NCI-H2081 (cell line): ENCODE measurements at places on chromosomes 5 and 9.

DNA sequence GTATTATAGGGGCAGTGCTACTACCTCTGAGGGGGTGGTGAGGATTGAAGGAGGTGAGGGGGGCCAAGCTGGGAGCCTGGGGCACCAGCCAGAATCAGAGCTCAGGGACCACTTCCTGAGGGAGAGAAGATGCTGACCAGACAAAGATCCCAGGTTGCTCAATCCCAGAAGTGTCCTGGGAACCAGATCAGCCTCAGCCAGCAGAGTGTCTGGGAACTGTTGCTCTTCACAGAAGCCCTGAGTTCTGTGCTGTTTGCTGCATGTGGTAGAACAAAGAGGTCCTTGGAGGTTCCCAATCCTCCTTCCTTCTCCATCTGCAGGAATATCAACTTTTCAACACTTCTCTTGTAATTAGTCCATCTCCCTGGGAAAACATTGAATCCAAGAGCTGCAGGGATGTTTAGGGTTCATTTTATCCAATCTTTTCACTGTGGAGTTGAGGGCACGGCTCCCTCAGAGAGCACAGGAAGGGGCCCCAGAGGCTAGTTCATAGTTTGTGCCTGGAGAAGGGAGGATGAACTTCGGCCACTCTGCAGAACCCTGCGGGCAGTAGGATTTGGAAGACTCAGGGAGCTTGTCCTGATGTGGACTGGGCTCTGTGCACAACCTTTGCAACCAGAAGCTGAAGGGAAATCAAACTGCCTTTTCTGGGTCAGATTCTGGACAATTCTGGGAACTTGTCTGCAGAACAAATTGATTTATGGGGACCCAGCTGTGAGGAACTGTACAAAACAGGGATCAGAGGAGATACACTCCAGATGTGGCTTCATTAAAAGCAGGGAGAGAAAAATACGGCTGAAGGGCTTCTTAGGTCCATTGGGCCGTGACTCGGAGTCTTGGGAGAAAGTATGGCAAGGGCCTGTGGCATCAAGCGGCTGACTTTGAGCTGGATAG is 57.1 kb downstream of the GALNT12 start:
- DNase-seq: no peak

- no peak for DNase-seq
Observed at GRCh38 chr5:139407517-139407916, 3.6 kb upstream of the SPATA24 start.

DNA sequence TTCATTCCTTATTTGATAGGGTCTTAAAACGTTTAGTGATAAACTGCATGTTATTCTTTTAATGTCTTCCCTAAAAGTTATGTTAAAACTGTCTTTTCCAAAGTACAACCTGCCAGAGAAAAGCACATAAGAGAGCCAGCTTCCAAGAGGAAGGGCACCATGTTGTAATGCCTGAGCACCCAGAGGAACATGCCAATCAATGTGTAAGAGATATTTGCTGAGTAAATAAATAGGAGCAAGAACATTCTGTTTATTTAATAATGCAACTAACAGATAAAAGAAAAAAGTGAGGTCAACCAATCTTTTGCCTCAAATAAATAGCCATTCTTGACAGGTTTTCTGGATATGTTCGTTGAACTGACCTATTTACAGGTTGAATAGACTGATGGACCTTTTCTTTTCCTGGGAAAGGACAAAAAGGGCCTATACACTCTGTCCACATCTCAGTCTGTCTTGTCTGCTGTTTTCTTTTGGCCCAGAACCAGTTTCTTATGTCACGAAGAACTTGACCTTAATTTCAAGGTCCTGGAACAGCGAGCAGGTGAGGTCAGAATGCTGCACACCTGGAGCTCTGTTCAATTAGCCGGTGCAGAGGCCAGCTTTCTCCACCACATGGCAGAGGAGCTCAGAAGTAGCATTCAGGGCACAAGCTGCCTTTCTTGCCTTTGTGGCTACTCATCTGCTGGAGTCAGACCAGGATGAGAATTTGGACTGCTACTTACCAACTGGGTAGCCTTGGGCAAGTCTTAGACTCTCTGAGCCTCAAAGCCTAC is 77.7 kb downstream of the PLCXD3 start:
- no peak for DNase-seq

DNA sequence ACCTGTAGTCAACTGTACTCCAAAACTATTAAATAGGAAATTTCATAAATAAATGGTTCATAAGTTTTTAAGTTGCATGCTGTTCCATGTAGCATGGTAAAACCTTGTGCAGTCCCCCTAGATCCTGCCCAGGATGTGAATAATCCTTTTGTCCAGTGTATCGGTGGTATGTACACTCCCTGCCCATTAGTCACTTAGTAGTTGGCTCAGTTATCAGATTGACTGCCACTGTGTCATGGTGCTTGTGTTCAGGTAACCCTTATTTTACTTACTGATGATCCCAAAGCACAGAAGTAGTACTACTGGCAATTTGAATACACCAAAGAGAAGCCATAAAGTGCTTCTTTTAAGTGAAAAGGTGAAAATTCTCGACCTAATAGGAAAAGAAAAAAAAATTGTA is 134.2 kb downstream of the RNF180 start:
- no peak for DNase-seq

DNA sequence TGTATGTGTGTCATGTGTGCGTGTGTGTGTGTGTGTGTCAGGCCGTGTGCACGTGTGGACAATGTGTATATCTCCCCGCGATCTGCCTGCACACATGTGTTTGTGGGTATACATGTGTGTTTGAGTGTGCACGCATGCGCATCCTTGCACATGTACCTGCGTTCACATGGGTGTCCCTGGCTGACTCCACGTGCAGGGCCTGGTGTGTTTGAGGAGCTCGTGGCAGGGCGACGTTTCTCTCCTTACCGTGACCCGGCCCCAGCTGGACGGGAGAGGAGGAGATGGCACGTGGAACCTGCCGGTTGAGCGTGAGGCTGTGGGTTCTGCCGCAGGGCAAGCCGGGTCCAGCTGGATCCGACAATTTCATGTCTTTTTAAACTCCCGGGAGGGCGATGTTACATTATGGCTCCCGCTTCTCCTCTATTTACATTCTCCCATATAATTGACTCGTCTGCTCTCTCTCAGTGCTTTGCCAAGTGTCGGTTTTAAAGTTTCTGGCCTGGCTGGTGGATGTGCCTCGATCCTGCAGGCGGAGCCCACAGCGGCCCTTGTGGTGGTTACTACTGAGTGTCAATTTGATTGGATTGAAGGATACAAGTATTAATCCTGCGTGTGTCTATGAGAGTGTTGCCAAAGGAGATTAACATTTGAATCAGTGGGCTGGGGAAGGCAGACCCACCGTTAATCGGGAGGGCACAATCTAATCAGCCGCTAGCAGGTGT is 5.9 kb downstream of the COL5A1 start:
- no peak for DNase-seq

DNA sequence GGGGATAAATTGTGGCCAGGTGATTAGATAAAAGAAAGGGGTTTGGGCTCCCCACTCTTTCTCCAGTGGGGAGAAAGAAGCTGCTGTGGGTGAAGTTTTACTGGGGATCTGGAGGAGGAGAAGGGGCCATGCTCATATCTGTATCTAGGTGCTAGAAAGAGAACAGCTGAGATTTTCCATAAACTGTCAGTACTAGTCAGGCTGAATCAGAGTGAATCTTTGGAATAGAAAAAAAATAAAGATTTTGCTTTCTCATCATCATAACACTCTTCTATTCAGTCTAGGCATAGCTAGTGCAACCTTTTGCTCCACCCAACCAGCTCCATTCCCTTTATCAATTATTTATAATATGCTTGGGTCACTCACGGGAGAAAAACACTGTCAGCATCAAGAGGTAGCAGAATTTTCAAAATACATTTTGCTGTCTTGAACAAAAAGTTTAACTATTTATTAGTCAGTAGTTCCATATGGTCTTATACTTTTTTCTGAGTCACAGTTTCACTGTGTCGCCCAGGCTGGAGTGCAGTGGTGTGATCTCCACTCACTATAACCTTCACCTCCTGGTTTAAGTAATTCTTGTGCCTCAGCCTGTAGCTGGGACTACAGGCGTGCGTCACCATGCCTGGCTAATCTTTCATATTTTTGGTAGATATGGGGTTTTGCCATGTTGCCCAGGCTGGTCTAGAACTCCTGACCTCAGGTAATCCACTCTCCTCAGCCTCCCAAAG is 21.3 kb upstream of the ERMP1 start:
- DNase-seq: no peak

DNA sequence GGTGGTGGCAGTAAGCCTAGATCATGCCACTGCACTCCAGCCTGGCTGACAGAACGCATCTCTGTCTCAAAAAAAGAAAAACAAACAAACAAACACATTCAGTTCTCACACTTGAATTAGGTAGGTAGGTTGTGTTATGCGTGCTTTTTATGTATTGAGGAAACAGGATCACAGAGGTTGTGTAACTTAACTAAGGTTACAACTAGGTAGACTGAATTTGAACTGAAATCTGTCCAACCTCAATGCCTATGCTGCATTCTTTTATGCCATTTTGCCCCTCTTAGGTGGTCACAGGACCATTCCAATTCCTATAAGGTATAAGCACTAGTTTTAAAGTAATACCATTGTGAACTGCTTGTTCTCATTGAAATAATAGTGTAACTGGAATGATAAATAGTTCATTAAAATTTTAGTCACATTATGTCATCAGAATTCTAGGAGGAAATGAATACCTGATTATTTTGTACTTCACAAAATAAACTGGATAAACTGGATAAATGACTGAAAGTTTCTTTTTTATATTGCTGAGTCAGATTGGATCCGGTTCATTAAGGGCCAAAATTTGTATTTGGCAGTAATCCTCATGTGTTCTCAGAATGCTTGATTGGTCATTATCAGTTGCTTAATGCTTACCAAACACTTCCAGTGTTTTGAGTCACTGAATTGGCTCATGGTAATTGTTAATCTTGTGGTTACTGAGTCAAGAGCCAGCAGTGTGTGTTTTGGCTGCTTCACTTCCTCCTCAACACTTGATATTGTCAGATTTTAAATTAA is 7.1 kb downstream of the UBAP1 start:
- DNase-seq: peak; percentile 76

DNA sequence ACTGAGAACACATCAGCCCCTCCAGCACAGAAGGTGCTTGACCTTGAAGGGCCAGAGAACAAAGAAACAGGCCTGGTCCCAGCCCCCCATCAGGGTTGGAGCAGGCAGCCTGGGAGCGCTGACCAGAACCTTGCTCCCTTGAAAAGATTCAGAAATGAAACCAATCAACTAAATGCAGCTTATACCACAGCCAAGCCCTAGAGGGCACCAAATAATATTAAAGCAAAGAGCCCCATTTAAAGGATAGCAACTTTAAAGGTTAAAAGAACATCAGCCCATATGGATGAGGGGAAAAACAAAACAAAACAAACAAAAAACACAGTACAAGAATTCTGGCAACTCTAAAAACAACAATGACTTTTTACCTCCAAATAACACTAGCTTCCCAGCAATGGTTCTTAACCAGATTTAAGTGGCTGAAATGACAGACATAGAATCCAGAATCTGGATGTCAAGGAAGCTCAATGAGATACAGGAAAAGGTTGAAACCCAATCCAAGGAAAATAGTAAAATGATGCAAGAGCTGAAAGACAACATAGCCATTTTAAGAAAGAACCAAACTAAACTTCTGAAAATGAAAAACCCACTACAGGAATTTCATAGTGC is 471.9 kb downstream of the MTRR start:
- DNase-seq: peak; percentile 42

- DNase-seq: peak; percentile 68
Observed at GRCh38 chr9:122122903-122123632, 30.0 kb upstream of the TTLL11 start.

- DNase-seq: peak; percentile 32
Observed at GRCh38 chr9:137301081-137301947, 757 bp downstream of the NRARP start.

GRCh38 chr9:123996731-123997421 is 14.7 kb upstream of the LHX2 start:
- DNase-seq: no peak

- no peak for DNase-seq
Observed at GRCh38 chr5:130032807-130033206, 128.5 kb downstream of the CHSY3 start.

DNA sequence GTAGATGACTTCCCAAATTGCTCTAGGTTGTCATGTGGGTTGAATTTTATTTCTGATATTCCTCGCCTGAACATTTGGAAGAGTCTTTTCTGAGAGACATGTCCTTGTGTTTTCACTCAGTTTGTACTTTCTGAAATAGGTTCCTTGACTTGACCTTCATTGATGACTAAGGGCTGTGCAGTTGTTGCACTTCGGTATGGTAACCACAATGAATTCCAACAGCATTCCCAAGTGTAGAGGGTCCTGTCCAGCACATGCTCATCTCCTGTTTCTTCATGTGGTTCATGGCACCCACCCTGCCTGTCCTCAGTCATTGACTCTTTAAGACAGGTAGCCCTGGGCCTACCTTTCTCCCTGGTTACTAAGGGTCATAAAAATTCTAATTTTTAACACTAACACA is 527.8 kb downstream of the MTRR start:
- DNase-seq: no peak

DNA sequence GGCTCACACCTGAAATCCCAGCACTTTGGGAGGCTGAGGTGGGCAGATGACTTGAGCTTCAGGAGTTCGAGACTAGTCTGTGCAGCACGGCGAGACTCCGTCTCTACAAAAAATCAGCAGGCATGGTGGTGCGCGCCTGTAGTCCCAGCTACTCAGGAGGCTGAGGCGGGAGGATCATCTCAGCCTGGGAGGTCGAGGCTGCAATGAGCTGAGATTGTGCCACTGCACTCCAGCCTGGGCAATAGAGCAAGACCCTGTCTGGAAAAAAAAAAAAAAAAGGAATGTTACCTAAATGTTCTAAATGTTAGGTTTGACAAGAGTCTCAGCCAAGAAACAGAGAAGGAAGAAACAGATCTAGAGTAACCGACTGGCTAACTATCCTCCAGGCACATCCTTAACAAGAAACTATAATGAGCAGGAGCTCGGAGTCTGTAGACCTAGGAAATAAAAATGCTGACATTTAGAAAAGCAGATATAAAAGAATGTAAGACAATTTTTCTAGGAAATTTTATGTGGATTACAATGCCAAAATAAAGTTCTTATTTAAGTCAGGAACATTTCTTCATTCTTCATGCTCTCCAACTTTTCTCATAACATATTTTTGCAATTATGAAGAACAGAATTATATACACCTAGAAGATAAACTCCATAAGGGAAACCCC is 166.6 kb upstream of the TBCA start:
- no peak for DNase-seq

DNA sequence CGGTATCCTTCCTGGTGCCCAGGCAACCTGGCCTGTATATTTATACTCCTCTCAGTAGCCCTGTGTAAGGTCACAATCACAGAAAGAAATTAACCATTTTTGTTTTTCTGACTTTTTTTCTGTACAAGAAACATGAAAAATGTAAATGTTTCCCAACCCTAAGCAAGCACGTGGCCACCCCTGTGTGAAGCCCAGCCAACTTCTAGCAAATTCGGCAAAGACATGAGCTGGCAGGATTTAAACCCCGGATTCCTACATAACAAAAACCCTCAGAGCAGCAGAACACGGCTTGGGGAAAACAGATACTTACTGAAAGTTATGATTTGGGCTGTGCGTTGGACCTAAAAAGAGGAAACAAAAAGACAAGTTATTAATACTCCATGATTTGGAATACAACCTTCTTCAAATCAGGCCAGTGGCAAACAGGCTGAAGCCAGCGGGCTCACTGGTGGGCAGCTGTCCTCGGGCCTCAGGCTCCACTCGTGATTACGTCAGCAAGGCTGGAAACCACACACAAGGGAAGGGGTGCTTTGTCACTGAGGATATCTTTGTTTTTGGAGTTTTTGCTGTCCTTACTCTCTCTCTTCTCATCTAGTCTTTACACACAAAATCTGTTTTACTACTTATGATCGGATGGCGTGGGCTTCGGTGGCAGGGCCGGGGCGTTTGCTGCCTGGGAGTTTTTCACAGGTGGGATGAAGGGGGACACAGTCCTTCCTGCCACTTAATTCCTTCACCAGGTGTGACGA is 194.1 kb downstream of the ROR2 start:
- no peak for DNase-seq

GRCh38 chr9:6645355-6646292 is at the start of gene GLDC:
Gene GLDC, minus strand, starts transcription at chr9:6645729. Its CDS starts 230 bp downstream, at chr9:6645499.
- peak; percentile 90 for DNase-seq
